ENCODE measurements at places on chromosomes 3 and 15.

DNA sequence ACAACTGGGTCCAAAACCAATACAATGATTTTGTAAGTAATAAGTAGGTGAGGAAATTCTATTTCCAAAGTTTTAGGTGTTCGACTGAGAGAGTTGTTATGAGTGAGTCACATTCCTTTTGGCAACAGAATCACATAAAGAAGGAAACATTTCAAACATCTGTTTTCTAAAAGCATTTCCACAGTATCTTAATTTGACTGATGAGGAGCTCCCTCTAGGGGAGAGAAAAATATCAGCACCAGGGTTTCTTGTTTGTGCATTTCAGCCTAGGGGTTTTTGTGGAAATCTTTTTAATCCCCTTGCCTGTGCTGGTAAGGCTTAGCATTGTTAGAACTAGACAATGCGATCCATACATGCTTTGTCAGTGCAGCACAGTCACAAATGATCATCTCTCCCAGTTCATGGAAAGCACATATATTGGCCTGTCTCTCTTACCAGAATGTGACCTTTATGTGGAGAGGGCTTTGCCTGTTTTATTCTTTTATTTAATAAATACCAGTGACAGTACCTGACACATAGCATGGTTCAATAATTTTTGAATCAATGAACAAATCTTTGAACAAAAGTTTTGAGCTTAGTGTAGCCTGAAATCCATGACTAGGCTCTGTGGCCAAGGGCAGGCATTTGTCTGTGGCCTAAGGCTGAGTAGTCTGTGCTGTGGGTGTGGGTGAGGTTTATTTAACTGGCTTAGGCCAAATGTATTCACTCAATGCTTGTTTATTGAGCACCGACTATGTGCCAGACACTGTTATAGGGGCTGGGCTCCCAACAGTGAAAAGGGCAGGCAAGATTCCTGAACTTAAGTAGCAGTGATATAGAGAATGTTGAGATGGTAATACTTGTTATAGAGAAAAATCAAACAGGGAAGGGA is 21.1 kb upstream of the IQCF6 start:
- peak; percentile 55 for DNase-seq

- DNase-seq, result no peak
These were observed 47.4 kb downstream of the GPR171 start for GRCh38 chr3:151155409-151156128.

DNA sequence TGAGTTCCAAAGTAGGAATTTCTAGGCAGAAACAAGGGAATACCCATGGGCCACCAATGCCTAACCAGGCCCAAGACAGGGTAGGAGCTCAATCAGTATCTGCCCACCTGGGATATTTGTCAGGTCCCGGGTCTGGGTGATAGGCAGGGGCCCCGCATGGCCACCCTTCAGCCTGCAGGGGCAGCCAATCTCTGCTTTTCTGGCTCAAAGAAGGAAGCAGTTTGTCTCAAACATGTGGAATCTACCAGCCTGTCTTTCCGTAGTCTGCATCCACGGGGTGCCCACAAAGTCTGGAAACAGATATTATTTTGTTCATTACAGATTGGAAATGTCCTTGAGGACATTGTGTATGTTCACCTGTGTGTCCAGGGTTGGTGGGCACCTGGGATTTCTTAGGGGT is 56.2 kb downstream of the CEMIP start:
- DNase-seq, result no peak

DNA sequence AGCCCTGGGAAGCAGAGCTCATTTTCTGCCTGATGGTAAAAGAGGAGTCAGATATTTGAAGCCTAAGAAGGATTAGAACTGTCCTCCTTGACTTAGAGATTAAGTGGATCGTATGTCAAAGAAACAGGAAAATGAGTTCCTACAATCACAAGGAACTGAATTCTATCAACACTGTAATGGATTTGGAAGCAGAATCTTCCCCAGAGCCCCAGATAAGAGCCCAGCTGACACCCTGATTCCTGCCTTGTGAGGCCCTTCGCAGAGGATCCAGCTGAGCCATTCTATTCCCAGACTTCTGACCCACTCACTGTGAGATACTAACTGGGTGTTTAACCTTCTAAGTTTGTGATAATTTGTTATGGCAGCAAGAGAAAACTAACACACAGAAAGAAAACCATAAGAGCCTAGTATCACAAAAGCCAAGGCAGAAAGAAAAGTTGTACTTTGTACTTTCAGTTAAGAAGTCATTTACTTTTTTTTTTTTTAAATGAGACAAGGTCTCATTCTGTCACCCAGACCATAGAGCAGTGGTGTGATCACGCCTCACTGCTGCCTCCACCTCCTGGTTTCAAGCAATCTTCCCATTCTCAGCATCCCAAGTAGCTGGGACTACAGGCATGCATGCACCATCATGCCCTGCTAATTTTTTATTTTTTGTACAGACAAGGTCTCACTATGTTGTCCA is 61.1 kb upstream of the ZBTB20 start:
- DNase-seq, result no peak

DNA sequence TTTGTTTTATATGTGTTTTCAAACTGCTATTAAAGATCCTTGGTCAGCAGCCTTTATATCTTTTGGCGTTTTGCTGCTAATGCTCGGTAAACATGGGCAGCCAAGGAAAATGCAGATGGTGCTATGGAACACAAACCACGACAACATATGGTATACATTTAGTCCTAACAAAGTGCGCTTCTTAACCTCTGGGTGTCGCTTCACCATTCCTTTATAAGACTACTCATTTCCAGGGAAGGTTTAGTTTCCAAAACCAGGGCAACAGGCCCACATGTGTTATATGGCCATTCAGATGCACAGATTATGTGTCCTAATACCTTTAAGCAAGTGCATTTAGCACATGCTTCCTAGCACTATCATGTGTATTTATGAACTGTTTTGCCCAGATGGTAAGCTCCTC is 14.7 kb downstream of the SHOX2 start:
- DNase-seq, result peak; percentile 19

- DNase-seq, result no peak
These were observed 136.1 kb upstream of the MME start for GRCh38 chr3:154943981-154944380.

DNA sequence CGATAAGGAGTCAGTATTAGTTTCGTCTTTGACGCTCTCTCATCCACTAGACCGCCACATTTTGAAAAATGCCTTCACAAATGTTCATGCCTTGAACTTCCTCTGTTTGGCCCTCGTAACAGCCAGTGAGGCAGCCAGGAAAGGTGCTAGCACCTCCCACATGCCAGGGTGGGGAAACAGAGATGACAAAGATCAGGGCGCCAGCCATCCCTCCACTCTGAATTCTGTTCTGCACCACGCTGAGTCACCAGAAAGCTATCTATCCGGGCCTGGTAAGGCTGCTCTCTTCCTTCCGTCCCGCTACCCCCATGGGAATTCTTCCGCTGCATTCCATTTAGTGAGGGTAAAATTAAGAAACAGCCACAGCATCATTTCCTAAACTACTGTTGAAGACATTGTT is 31.3 kb upstream of the BCL2L10 start:
- DNase-seq, result no peak

GRCh38 chr3:83706669-83707068 is 1252.1 kb upstream of the CADM2 start:
- DNase-seq, result no peak

DNA sequence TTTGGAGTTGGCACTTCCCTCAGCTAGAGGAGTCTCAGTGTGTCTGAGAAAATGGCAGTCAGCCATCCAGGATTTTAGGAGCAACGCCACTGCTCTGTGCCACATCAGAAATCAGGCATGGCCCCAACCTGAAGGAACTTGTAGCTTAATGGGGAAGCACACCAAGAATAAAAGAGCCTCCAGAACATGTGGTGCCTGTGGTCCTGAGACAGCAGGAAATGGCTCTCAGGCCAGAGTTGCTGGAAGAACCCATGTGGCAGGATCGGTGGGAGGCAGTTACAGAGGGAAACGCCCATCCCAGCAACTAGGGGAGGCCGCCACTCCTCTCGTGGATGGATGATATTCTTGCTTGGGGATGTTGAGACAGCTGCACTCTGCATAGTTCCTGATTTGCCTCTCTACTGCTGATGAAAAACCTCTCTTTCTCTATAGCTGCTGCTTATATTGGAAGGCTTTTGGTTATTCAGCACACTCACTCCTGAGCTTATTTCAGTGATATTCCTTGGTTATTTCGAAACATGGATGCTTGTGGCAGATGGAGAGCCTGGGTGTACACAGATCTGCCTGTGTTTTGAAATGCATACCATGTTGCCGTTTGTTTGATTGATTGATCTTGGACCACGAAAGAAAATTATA is 52.4 kb downstream of the KLHL25 start:
- no peak for DNase-seq

- no peak for DNase-seq
These were observed 104.6 kb downstream of the ZIC4 start for GRCh38 chr3:147301781-147302180.

DNA sequence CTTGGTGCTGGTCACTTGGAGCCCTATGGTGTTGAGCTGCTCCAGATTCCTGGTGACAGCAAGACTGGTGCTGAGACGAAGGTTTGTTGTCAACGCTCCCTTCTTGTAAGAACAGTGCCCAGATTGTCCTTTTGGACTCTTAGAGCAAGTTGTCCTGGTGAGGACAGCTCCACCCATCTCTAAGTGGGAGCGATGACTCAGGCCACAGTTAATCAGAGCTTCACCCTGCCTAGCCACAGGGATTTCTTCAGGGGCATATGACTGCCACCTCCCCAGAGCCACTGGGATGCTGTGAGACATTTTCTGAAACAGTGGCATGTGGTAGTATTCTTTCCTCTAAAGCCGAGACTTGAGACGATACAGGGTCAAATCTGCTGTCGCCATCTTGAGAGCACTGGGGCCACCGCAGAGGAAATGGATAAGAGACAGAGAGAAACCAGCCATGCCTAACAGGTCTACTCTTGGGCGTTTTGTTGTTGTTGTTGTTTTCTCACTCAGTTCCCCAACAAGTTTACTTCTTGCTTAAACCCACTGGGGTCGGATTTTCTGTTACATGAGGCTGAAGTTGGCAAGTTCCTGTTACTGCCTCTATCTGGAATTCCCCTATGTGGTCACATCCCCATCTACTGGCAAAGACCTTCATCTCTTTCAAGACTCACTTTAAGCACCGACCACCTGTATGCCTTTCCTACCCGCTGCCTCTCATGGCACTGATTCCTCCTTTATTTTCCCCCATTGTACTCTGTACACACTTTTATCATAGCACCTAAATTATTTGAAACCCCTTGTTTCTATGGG is 16.0 kb upstream of the PCOLCE2 start:
- DNase-seq, result no peak

DNA sequence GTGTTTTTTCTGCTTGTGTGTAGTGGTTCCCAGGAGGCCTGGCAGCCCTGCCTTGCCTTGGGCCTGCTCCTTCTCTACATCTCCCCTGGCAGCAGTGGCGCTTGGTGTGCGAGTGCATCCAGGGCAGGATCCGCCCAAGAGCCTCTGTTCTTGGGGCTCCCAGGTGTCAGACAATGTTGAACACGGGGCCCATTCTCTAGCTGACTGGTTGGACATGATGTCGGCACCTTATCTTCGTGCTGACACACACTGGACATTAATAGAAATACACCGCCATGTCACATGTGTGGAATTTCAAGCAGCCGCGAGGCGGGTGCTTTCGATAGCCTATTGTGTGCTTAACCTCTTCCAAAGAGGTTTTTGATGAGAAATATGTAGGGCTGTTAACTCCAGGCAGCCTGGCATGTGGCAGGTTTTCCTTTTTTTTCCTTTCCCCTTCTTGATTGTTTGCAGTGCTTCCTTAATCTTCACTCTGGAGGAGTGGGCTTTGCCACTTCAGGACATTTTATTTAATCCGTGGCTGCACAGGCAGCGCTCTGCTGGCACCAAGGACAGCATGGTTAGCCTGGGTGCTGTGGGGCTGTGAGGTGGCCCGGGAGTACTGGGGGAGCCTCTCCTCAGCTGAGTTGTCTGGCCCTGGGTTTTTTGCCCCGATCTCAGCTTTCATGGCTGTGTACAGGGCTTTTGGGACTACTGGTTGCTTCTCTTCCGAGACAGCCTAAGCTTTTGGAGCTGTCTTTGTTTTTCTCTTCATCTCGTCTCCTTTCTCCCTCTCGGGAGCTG is 42.5 kb downstream of the CHCHD6 start:
- DNase-seq, result no peak

DNA sequence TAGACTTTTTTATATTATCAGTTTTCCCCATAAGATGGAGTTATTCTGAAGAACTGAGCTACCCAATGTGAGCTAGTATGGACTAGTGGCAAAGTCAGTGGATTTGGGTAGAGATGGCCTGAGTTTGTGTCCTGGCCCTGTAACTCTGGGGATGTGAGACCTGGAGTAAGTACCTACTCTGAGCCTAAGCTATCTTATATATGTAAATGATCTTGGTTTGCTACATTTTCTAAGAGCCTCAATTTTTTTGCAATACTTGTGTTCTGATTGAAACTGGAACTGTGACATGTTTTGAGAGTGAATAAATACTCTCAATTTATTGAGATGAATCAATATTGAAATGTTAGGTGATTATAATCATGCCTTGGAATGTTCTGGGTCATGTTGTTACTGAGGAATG is 73.6 kb downstream of the ZNF621 start:
- DNase-seq, result no peak

GRCh38 chr3:13013994-13014754 is 59.1 kb downstream of the IQSEC1 start:
- DNase-seq, result no peak

DNA sequence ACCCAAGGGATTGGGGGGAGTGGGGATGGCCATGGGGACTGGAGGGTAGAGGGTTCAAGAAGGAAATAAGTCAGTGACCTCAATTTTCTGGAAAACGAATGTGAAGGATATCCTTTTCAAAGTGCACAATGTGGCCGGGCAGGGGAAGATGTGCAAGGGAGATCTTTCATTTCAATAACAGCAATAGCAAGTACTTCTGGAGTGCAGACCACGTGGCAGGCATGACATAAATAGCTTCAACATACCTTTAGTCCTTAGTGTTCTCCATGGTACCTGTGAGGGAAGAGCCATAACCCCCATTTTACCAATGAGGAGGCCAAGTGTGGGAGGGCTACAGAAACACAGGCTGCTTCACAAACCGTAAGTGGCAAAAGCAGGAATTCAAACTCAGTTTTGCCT is 138.7 kb downstream of the FOXP1 start:
- no peak for DNase-seq

GRCh38 chr3:122940628-122941086 is 86.9 kb downstream of the SEMA5B start:
- DNase-seq, result no peak

GRCh38 chr3:39136533-39137434 is 16.6 kb downstream of the CSRNP1 start:
- no peak for DNase-seq

DNA sequence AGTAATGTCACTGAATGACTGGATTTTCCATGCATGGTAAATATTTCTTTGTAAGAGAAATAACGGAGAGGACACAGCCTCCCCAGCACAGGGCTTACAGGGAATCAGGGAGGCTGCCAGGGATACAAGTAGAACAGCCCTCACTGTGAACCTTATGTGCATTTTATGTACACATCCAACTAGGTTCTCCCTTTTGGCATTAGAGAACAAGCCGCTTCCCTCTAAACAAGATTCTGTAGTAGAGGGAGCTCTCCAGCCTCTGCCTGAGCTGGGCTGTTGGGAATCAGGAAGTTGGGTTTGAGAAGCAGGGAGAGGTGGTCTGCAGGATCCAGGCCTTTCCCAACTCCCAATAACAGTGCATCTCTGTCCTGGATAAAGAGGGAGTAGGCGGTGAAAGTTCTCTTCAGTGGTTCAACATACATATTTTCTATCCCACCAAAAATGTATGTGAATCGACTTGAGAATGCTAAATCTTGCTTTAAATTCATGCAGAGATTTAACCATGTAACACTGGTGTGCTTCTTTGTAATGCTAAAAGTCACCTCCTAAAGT is 83.7 kb downstream of the ARNT2 start:
- DNase-seq, result no peak
